ENCODE measurements at places on chromosomes 16 and 17.

DNA sequence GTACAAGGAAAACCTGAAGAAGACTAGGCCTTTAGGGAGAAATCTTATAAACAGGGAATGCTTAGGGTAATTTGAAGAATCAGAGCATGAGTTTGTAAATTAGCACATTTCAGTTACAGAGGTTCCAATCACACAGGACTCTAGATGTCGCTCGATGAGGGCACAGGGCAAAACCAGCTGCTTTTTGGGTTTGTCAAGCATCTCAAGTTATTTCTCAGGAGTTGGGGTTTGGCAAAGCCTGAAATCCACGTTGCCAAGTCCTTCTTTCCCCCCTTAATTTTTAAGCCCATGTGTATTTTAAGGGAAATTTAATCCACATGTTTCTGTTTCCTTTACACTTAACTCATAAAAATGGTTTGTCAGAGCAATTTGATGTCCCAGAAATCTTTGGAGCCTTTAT, 146.9 kb downstream of the ANKFN1 start:
- DNase-seq = no peak

- no peak for DNase-seq
Measured at GRCh38 chr17:3669085-3669347, 404 bp downstream of the EMC6 start.

- DNase-seq = no peak
Measured at GRCh38 chr16:27258241-27258734, 10.3 kb downstream of the NSMCE1 start.

- no peak for DNase-seq
Measured at GRCh38 chr16:17917316-17918019, 419.1 kb downstream of the NPIPA8 start.

- no peak for DNase-seq
Measured at GRCh38 chr16:23080329-23080728, 68.9 kb downstream of the USP31 start.

- DNase-seq = no peak
Measured at GRCh38 chr16:59090541-59090940, 356.4 kb upstream of the GOT2 start.

Data from activated gamma-delta T cell treated with anti-CD3 and anti-CD28 coated beads, Interleukin-2, amount 50 U/mL, for 16 hours (primary cell).